ENCODE measurements at places on chromosomes 4 and X.

DNA sequence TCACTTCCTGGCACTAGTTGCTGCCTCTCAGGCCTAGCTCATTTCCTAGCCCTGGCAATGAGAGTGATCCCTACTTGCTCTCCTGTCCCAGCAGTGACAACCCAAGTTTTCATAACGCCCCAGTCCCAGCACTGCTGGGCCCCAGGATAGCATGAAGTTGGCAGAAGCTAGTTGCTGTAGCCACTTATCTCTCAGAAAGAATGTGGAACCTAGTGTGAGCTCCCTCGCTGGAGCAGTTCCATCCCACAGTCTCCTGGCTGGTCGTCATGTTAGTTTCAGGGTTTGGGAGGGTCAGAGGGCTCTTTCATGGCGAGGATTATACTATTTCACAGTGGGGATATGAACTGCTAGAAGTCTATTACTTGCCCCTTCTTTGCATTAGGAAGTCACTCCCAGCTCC is 5.1 kb downstream of the PF4 start:
- DNase-seq = no peak

- DNase-seq = no peak
Measured at GRCh38 chrX:106894392-106894909, 8.7 kb downstream of the RIPPLY1 start.

DNA sequence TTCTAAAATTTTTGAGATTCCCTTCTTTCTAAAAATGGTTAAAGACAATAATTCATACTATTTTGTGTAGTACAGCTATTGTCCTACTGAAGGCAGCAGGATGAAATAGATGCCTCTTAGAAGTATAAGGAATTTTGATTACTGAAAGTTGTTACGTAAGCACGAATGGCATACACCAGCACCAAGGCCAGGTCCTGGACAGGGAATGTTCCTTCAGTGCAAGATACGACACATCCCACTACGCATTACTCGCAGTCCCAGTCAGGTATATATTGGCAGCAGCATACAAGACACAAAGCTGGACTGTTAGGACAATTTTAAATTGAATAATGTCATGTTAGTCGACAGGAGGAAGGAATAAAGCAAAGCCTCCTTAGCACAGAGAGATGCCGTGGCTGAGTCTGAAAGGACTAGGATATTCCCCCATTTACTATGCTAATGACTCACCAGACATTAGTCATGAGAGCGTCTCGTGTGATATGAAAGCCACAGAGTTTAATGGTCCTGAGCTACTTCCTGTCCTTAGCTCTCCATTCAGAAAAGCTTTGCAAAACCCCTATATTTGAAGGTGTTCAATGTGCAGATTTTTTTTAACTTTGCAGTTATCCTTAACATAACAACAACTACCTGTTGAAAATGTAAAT is 504.3 kb downstream of the FAM133A start:
- DNase-seq = no peak

DNA sequence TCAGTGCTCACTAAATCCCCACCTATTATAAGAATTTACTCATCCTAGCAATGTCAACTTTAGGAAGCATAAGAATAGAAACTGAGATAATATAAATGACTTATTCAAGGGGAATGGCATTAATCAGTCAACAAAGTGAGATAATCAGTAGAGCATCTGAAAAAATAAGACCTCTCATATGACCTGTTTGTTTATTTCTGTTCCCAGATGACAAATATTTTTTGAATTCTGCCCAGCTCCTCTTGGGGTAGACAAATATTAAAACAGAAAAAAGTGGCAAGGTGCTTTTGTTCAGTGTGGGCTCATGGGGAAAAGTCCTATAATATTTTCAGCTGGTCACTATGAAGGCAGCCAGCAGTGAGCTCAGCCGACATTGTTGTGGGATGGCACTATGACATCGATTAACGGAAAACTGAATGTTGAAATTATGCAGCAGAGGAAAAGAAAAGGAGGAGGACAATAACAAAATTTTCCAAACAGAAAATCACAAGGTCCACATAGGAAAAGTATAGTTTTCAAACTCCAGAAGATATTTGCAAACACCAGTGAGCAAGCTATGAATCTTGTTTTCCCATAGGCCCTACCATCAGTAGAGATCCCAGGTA is 109.6 kb downstream of the ANXA3 start:
- no peak for DNase-seq

DNA sequence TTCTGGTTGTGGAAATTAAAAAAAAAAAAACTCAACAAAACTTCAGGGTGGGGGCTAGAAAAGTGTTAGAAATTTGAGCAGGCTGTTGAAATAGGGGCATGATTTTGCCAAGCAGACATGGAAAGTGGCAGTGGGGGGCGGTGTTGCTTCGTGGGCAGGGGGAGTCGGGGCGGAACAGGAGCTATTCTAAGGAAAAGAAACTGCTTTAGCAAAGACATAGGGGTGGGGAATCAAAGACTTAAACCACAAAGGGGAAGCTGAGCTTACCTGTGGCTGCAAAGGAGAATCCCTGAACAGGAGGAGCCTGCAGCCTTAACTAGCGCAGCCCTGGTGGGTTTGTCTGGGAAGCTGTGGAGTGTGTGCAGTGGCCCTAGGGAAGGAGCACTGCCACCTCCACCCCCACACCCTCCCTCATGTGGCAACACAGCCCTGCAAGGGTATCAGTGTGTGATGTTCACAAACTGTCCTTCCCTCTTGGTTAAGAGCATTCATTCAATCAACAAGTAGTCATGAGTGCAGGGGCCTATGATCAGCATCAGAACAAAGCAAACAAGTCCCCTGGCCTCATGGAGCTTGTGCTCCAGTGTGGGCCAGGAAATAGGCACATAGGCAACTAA is 20.5 kb downstream of the SEL1L3 start:
- no peak for DNase-seq

DNA sequence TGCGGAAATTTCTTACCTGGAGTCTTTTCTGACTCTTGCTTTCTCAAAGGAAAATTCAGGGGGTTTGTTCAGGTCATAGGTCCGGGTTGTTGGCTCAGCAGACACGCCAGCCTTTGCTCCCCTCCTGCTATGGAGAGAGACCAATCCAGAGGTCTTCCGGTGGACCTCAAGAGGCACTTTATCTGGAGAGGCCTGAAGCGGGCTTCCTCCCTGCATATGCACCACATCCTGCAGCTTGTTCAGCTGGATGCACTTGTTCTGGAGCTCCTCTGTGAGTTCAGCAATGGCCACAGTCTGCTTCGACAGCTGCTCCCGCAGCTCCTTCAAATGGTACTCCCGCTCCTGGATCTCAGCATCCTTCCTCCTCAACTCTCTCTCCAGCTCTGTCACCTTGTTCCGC is 10.5 kb downstream of the PRKG2 start:
- DNase-seq = no peak

GRCh38 chrX:3307881-3308280 is 38.6 kb downstream of the MXRA5 start:
- no peak for DNase-seq
